ENCODE measurements at places on chromosomes 4 and X.

GRCh38 chrX:86047936-86048280 is 550 bp upstream of the CHM start:
- DNase-seq = no peak

- DNase-seq = no peak
These were observed 56.3 kb downstream of the DTHD1 start for GRCh38 chr4:36337665-36338185.

DNA sequence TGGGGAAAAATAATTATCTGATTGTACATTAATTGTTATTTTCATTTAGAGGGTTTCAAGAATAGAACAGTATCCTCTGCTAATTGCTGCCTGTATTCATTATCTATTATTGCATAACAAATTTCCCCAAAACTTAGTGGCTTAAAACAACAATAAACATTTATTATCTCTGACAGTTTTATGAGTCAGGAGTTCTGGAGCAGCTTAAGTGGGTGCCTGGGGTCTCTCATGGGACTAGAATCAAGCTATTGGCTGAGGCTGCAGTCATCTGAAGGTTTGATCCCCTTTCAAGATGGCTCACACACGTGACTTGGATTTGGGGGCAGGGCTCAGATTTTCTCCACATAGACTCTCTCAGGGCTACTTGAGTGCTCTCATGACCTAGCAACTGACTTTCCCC is 98.1 kb upstream of the JADE1 start:
- no peak for DNase-seq

GRCh38 chr4:47442980-47443379 is 20.5 kb downstream of the COMMD8 start:
- DNase-seq = no peak

DNA sequence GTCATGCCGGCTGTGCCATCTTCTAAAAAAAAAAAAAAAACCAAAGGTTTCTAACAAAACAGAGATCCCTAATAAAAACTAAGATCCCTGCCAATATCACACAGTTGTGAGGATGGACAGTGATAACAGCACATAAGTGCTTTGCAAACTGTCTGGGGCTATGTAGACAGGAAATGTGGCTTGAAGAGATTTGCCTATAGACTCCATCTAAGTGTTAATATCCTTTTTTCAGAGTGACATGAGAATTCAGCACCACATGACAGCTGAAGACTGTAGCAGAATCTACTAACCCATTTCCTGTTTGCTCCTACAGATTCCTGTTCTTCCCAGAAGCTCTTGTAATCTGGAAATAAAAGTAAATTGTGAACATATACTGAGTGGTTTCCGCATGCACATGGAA is 215.4 kb downstream of the KDR start:
- no peak for DNase-seq

DNA sequence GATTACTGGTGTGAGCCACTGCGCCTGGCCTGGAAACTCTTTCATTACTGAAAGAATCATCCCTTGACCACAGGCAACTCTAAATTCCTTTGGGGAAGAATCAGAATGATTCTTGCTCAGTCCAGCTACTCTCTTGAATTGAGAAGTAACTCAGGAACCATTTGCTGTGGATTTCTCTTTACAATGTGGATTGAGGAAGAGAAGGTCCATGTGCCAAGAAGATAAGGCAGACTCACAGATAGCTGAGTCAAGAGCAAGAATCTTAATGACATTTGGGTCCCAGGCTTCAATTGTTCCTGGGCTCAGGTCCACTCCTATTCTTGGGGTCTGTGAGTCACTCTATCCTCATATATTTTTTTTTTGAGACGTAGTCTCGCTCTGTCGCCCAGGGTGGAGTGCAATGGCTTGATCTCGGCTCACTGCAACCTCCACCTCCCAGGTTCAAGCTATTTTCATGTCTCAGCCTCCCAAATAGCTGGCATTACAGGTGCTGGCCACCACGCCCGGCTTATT is 6.2 kb upstream of the MGARP start:
- DNase-seq = no peak

DNA sequence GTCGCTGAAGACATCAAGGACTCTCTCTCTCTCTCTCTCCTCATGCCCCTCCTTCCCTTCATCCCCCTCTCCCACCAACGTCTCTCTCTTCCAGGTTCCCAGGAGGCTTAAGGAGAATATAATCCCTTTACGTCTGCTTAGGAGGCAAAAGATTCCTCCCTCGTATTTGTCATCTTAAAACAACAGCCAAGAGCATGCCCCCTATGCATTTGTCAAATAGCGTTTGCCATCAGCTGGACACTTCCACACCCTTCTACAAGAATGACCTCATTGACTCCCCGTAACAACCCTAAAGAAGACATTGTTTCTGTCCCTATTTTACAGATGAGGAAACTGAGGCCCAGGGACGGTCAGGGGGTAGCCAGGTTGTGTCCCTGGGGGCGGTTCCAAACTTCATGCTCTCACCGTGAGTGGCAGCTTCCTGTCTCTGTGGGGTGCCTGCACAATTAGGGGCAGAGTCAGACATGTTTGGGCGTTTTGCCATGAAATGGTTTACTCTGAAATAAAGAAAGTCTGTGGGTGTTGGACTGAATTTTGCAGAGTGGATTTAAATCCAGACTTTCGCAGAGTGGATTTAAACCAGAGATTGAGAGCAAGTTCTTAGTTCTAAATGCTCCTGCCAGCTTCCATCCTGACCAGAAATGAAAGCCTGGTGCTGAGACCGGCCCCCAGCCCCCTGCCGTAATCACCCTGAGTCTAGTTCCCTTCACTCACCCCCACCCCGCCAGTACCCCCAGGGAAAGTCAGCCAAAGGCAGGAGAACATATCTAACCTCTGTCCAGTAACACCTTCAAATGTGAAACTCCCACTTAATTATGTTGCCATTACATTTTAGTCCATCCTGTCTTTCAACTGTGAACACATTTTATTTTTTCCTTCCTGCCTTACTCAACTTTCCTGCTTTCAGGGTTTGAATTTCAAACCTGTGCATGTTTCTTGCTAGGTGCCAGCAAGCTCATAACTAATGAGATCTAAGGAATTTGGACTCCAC is 44.3 kb upstream of the TBL1X start:
- DNase-seq = no peak

DNA sequence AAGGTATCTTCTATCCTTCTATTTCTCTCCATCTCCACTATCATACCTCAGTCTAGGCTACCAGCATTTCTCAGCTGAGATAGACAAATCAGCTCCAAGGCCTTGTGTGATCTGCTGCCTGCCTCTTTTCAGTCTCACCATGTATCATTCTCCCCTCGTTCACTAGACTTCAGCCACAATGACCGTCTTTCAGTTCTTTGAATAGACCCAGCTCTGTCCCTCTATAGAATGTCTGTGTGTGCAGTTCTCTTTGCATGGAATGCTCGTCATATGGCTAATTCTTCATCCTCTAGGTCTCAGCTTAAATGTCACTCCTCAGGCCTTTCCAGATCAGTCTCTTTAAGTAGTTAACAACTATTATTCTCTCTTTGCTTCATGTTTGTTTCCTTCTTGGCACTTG is 6.5 kb downstream of the IGBP1 start:
- no peak for DNase-seq

- no peak for DNase-seq
These were observed 981 bp downstream of the TET2 start for GRCh38 chr4:105147553-105148161.

DNA sequence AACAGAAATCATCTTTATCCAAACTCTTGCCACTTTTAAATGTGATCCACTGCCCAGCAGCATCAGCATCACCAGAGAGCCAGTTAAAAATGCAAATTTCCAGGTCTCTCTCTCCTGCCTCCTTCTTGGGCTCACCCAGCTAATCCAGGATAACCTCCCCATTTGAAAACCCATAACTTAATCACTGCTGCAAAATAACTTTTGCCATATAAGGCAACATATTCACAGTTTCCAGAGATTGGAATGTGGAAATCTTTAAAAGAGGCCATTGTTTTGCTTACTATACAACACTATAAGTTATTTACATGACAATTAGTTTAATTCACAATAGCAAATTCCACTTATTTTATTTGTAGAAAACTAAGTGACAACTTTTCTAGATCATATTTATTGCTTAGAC is 4.8 kb upstream of the EXOSC9 start:
- DNase-seq = peak; percentile 34

GRCh38 chr4:26530099-26530498 is 39.8 kb upstream of the CCKAR start:
- DNase-seq = no peak

DNA sequence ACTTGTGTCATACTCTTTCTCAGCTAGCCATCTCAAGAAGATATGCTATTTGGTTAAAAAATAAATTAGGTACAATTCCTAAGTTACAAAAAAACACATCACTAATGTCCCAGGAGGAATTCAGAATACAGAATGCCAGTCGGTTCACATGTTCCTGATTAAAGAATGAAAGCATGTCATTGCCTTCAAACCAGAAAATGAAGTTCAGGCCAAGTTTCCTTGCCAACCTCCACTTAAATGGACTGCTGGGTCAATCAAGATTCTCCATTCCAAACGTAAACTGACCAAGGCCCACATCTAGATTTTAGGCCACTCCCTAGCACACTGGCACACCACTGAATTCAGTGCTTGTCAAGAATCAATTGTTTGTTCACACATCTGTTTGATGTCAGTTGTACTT is 6.5 kb downstream of the PIGA start:
- DNase-seq = no peak

- DNase-seq = no peak
These were observed 55.1 kb upstream of the PGRMC2 start for GRCh38 chr4:128342762-128343161.

- DNase-seq = no peak
These were observed 27.3 kb upstream of the XAGE2 start for GRCh38 chrX:52341493-52341892.

DNA sequence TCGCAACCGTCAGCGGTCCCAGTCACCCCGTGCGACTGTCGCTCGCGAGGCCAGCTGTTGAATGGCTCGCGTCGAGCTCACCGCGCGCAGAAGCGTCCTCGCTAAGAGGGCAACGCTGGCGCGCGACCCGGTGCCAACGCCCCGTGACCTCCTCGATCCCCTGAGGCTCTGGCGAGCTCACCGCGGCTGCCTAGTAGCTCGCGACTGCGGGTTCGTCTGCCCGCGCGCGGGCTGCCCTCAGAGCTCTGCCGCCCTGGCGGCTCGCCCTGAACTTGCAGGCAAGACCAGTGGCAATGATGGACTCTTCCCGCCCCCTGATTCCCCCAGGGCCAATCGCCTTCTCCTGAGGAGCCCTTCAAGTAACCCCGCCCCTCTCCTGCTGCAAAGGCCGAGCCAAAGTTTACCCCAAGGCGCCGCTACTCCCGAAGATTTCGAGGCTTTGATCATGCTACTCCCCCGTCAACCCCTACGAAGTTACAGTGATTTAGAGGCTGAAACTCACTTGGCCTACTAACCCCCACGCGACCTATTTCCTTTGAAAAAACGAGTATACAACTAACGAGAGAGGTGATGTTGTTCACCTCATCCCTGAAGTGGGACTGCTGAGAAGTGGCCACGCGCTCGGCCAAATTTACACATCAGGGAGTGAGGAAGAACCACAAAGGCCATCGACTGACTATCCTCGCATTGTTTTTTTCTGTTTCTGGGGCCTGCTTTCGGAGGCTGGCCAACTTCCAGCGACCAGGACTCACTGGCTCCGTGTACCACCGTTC is 37.5 kb downstream of the PGRMC1 start:
- peak; percentile 14 for DNase-seq

DNA sequence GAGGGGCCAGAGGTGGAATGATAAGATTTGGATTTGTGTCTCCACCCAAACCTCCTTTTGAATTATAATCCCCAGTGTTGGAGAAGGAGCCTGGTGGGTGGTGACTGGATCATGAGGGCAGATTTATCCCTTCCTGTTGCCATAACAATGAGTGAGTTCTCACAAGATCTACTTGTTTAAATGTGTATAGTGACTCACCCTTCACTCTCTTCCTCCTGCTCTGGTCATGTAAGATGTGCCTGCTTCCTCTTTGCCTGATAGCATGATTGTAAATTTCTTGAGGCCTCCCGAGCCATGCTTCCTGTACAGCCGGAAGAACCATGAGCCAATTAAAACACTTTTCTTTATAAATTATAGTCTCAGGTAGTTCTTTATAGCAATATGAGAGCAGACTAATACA is 348.6 kb downstream of the AR start:
- DNase-seq = no peak

DNA sequence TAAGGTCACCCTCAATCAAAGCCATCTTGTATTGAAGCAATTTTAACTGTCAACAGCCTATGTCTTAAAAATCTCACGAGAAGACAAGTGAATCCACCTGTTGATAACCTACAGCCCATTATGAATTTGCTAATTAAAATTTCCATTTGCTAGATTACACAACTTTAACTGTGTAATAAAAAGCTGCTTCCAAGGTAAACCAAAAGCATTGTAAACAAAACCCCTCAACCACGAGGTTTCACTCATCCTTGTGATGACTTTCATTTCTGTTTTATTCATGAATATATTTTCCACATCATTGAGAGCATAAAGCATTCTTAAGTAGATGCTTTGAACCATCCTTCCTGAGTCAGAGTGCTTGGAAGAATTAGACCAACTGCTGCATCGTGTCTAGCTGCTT is 217.5 kb upstream of the GYPA start:
- no peak for DNase-seq
